Stimulated activated CD4-positive, alpha-beta T cell treated with anti-CD3 and anti-CD28 coated beads, Interleukin-1b, Interleukin-23, amount 100 ng/mL, for 1 hour (primary cell): ENCODE measurements at places on chromosomes 2 and 18.

GRCh38 chr2:25000036-25000435 is 28.3 kb upstream of the DNAJC27 start:
- DNase-seq: no peak

- DNase-seq: no peak
Observed at GRCh38 chr2:12715258-12716031, 1.3 kb upstream of the TRIB2 start.

DNA sequence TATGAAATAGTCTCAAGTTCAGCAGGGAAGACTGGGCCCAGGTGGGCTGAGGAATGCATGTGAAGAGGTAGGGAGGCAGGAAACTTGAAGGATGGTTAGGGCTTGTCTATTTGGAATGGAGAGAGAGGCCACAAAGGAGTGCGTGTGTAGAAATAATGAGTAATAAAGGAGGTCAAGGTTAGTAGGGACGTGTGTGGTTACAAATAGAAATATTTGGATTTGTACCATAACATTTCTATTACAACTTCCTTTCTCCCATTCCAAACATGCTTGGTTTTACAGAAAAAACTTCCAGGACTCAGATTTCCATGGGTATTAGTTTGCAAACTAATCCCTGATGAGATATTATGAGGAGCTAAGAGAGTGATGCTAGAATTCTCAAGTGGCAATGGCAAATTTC is 280.6 kb downstream of the NCKAP5 start:
- DNase-seq: no peak

- DNase-seq: no peak
Observed at GRCh38 chr2:215354771-215355695, 43.2 kb downstream of the ATIC start.

DNA sequence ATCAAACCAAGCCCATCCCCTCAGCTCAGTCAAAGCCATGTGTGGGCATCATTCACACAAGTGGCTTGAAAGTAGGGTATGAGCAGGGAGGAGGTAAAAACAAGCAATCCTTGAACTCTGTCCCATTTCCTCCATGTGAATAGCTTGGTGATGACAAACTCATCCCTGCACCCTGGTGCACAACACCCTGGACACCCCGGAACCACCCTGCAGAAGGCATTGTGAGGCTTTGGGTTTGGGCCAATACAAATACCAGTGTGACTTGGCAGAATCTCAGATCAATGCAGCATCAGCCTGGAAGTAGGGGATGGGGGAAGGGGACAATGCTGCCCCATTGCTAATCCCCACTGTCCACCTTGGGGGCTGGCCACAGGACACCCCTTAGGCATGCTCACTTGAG is 28.6 kb downstream of the TGFA start:
- no peak for DNase-seq

GRCh38 chr2:155708071-155708470 is 624.5 kb downstream of the NR4A2 start:
- DNase-seq: no peak

- DNase-seq: no peak
Observed at GRCh38 chr18:79985172-79985571, 3.2 kb downstream of the TXNL4A start.

GRCh38 chr2:29154610-29155009 is 39.4 kb downstream of the CLIP4 start:
- DNase-seq: no peak

DNA sequence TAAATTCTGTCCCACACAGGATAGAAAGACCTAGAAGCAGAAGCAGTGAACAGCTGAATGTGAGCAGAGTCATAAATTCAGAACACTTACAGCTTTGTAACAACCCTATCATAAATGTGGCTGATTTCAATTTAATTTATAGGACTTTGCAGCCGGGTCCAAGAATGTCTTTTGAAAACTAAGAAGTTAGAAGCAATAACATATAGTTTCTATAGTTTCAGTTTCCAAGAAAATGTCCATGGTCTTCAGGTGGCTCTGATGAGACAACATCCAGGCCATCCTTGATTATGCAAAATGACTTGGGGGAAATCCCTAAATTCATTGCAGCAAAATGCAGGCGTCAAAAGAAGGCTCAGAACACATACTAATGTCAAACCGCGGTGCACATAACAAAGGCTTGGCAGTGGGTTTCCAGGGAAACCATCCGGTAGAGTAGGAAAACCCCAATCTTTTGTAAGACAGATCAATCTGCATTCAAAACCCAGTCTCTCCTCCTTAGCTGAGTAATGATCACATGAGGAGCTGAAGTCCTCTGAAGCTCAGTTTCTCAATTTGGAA is 442.2 kb upstream of the ID2 start:
- DNase-seq: no peak

GRCh38 chr2:122681626-122682025 is 926.2 kb downstream of the TSN start:
- no peak for DNase-seq

- no peak for DNase-seq
Observed at GRCh38 chr2:214169736-214170135, 241.1 kb upstream of the VWC2L start.

DNA sequence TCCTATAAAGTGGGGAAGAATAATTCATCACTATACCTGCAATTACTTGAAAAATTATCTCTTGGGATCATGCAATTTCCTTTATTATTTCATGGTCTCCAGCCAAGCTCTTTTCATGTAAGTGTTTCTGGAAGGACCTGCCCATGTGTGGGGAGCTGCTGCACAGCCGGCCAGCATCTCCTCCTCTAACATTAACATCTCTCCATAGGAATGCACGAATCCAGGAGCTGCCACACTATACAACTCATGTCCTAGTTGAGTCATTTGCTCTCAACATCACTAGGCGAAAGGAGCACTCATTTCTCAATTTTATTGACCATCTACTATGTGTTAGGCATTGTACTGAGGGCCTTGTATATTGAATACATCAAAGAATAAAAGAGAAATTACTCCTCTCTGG is 144.3 kb upstream of the ERBB4 start:
- DNase-seq: no peak

- no peak for DNase-seq
Observed at GRCh38 chr18:67216846-67217245, 299.7 kb downstream of the DSEL start.

DNA sequence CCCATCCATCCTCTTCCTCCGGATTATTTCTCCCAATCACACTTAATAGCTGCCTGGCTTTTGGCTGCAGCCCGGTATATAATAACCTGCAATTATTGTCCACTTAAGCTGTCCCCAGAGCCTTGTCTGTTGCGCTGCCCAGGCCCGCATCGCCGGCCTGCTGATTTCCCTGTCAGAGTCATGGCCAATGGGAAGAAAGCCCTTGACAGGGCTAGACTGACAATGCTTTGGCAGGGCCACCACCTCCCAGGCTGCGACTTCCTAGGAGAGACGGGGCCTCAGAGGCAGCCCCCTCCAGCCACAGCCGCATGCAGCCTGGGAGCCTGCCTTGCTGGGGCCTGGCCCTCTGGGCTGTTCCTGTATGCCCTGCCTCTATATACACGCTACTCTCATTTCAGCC is 10.0 kb upstream of the CELF4 start:
- DNase-seq: no peak

DNA sequence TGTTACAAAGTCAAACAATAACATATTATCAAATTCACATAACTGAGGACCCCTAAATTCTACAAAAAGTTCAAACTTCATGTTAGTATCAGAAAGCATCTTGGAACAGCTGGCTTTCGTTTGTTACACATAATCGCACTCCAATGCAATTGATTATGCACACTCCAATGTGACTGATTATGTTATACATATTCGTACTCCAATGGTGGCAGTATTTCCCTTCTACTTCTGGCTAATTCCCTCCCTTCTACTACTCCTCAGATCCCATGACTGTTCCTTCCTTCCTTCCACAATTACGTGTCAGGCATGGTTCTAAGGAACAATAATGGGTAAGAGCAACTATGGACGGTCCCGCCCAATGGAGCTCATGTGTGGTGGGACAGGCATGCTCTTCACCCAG is 137.1 kb upstream of the CCDC150 start:
- DNase-seq: no peak

DNA sequence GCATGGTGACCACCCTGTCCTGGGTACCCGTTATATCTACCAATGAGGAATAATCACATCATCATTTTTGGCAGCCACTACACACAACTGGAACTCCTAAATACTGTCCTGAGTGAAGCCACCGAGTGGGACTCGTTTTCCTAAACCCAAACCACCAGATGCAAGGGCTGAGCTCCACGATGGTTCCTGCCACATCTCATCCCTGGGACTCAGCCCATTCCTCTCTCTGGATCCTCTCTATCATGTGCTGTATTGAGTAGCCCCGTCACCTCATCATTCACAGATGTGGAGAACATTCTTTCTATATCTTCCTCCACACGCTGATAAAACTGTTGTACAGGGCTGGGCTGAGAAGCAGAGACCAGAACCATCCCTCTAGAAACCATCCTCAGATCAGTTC is 79.4 kb upstream of the SMAD7 start:
- DNase-seq: no peak

DNA sequence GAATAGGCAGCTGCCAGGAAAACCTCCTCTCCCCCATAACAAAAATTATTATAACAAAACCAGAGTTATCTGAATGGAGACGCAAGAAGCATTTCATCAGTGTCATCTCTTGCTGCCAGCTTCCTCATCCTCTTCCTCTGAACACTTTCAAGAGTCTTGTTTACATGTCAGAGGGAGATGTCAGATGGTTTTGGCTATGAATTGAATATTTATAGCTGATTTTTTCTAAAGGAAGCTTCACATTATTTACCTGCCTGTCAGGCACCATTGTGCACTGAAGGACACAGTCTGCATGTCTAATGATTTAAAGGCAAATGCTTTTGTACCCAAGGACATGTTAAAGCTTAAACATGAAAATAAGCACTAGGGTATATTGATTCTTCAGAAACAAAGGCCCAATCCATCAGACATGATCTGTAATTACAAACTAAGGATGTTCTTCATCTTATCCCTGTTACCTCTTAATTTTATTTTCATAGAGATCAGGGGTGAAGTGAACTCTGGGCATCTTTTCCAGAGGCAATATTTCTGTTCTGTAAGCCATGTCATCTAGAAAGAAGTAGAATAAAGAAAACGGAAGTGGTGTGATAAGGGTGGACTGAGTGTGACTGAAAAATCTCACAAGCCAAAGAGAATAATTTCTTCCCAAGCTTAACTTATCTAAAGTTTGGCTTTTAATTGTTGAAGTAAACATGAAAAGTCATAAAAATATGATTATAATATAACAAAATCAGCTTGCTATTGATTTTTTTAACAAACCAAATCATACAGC is 168.7 kb downstream of the ANKRD44 start:
- DNase-seq: no peak

DNA sequence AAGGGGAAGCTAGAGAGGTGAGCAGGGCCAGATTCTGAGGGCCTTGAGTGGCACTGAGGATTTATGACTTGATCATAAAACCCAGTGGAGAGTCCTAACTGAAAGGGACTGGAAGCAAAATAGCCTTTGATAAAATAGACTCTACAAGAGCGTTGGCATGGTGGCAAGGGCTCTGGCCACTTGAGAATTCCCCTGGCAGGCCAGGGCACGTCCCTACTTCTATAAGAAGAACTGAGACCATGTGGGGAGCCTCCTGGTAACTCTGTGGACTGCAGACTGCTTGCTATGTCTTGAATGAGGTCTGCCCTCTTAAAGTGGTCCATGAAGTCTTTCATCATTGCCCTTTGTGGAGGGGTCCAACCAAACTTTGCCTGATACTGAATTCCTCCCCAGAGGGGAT is 324.8 kb downstream of the ALK start:
- DNase-seq: no peak

GRCh38 chr2:124704071-124704925 is 679.2 kb downstream of the CNTNAP5 start:
- DNase-seq: no peak

GRCh38 chr2:116585669-116586327 is 1228.7 kb upstream of the DDX18 start:
- DNase-seq: no peak

DNA sequence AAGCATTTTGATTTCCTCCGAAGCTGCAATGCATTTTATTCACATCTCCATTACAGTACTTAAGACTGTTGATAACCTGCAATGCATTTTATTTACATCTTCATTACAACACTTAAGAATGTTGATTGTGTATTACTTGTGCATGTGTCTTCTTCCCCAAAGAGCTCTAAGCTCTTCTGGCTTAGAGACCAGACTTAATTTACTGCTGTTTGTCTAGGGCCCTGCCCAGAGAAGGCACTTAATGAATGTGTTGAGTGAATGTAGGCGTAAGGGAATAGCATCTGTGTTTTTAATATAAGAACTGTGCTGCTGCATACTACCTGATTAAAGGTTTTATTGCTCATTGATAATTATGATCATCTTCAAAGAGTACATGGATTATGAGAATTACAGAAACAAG is 295.6 kb downstream of the ZNF385B start:
- DNase-seq: no peak

GRCh38 chr2:226979004-226979403 is 143.2 kb downstream of the RHBDD1 start:
- DNase-seq: no peak

GRCh38 chr18:61628085-61628484 is 264.7 kb downstream of the RNF152 start:
- DNase-seq: no peak

DNA sequence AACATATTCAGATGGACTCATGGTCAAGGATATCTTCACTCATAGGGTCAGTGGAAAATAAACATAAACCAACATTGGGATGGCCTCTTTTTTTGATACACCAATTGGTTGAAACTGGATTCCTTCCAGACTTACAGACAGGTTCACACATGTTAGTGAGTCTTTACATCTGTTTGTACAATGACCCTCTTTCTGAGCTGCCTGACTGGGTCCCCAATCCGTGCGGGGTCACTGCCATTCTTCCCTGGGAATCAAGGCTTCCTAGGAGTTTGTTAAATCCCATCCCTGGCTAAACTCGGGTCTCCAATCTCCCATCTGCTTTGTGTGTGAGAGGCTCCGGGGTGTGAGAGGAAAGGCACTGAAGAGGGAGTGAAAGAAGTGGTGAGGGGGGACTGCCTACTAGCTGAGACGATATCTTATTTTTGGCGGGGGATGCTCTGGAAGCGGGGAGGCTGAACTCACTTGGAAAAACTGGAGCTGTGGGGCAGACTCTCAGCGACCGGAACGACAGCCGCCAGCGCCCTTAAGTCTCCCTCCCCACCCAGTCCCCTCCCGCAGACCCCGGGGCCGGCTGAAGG is 487 bp downstream of the STARD6 start:
- no peak for DNase-seq

DNA sequence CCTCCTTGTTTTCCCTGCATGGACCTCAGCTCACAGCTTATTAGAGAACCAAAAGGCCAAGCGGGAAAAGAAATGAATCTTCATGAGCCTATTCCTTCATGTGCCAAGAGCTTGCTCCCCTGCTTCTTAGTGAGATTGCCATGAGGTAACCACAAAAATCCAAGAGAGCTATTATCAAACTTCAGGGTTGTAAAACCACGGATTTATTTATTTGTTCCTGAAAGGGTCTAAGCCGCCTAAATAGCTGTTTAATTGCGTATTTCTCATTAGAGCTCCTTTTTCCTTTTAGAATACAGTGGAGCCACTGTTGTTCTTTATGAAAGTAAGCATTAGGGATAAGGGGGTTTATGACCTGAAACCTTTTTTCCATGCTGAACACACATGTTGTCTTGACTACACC is 58.0 kb downstream of the SRD5A2 start:
- DNase-seq: no peak

- DNase-seq: no peak
Observed at GRCh38 chr2:48870503-48870902, 115.0 kb upstream of the LHCGR start.

- DNase-seq: no peak
Observed at GRCh38 chr2:15158100-15158499, 403.0 kb downstream of the NBAS start.
